Stimulated activated CD4-positive, alpha-beta T cell treated with anti-CD3 and anti-CD28 coated beads, Interleukin-15, amount 100 ng/mL, for 48 hours (primary cell): ENCODE measurements at places on chromosomes 4 and X.

GRCh38 chr4:165478260-165478659 lies 99.5 kb downstream of the CPE start:
- DNase-seq: no peak

DNA sequence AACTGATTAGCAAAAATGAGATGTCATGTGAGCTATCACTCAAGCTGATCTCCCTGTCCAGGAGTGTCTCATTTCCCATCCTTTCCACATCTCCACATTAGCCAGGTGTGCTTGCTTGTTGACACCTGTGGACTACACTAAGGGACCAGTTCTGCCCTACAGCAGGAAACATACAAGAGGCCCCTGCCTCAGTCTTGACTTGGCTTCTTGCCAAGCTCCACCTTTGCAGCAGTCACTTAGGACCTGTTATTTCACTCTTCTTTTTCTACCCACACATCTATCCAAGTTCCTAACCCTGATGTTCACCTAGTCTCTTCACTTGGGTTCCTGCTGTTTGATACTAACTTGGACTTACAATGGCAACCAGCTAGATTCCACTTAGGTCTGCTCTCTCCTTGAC lies 13.2 kb downstream of the FRMD7 start:
- no peak for DNase-seq

DNA sequence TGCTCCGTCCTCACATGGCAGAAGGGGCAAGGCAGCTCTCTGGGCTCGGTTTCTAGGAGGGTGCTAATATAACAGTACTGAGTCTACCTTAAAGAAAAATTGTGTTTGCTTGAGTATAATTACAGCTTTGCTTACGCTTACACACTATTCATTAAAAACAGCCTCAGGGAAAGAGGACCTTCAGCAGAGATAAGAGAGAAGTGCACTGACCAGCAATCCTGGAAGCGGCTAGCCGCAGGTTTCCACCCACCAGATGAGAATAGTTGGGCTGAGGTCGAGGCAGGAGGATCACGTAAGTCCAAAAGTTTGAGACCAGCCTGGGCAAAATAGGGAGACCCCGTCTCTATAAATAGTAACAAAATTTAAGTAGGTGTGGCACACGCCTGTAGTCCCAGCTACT lies 15.2 kb upstream of the MRFAP1 start:
- no peak for DNase-seq

GRCh38 chr4:2267320-2267811 lies 5.5 kb upstream of the MXD4 start:
- no peak for DNase-seq

GRCh38 chr4:15042529-15043167 lies 40.4 kb downstream of the CPEB2 start:
- no peak for DNase-seq

DNA sequence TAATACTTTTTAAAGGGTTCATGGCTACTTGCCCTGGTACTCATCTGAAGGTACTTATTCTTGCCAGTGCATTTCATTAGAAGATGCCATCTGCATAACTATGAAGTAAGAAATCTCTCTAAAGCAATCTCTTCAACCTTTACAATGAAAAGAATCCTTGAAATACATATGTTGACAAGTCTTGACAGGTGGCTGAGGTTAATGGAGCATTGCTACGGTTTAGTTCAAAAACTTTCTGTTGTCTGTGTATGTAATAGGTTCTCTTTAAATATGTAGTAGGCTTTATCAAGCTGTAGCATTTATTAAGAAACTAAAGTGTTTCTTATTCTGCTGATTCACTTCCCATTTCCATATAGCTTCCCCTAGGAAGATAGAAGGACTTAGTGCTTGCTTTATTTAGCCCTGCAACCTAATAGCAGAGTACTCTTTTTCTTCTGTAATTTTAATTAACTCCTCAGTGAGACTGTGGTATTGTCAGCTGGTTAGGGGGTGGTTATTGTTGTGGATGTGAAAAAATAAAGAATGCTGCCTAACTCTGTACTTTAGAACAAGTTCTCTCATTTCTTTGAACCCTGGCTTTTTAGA lies 39.3 kb downstream of the SLAIN2 start:
- no peak for DNase-seq

GRCh38 chr4:152065545-152065944 lies 304.7 kb upstream of the GATB start:
- DNase-seq: no peak
